Chondrocyte (in vitro differentiated cells): ENCODE measurements at places on chromosomes 5 and 9. TPM values are rescaled to one million over a fixed set of nuclear protein-coding genes. Genes with fewer than 3 reads are reported as not detected.

RLN2 gene
- total RNA-seq, result not detected in 3 replicates

RASGEF1C gene
- not detected in 3 replicates for total RNA-seq

DNAI1 gene
- total RNA-seq, result 0.25 TPM in 1 of 3 replicates, not detected in the others

BTNL3 gene
- total RNA-seq, result not detected in 3 replicates

TRPM3 gene
- total RNA-seq, result not detected in 3 replicates

SH3RF2 gene
- 0.33 to 0.42 TPM (median 0.39 TPM) in 3 replicates for total RNA-seq

RACK1 gene
- total RNA-seq, result 995 to 1,189 TPM (median 1,167 TPM) in 3 replicates

SLC6A18 gene
- total RNA-seq, result not detected in 3 replicates

PDE6A gene
- 0.07 to 0.12 TPM (median 0.08 TPM) in 3 replicates for total RNA-seq

LCN1 gene
- total RNA-seq, result 0.60 TPM in 1 of 3 replicates, not detected in the others

AGXT2 gene
- total RNA-seq, result not detected in 3 replicates

PCDHA3 gene
- 0.19 to 0.28 TPM (median 0.20 TPM) in 3 replicates for total RNA-seq

GCNT4 gene
- 0.65 to 2.6 TPM (median 2.6 TPM) in 3 replicates for total RNA-seq

TSSK1B gene
- 0.10 to 0.36 TPM in 2 of 3 replicates, not detected in the other for total RNA-seq

PPIC gene
- total RNA-seq, result 104 to 125 TPM (median 122 TPM) in 3 replicates

PCDHB9 gene
- total RNA-seq, result 3.1 to 4.8 TPM (median 3.7 TPM) in 3 replicates

CTNND2 gene
- total RNA-seq, result 1.0 to 2.1 TPM (median 1.9 TPM) in 3 replicates

PCDHA2 gene
- total RNA-seq, result 0.75 to 1.2 TPM (median 0.77 TPM) in 3 replicates

IFNA21 gene
- not detected in 3 replicates for total RNA-seq

PCDHA9 gene
- 1.2 to 2.0 TPM (median 1.3 TPM) in 3 replicates for total RNA-seq

NFX1 gene
- total RNA-seq, result 26.8 to 36.6 TPM (median 28.4 TPM) in 3 replicates

FOXD4 gene
- 0.17 to 0.44 TPM (median 0.26 TPM) in 3 replicates for total RNA-seq

PDCD1LG2 gene
- total RNA-seq, result 0.73 to 1.3 TPM (median 1.1 TPM) in 3 replicates

PCDHGA9 gene
- 0.97 to 3.6 TPM (median 1.4 TPM) in 3 replicates for total RNA-seq

SPINK6 gene
- not detected in 3 replicates for total RNA-seq

FCN1 gene
- not detected in 3 replicates for total RNA-seq

HAVCR1 gene
- 0.15 TPM in 1 of 3 replicates, not detected in the others for total RNA-seq

SMIM33 gene
- total RNA-seq, result not detected in 3 replicates

CCDC180 gene
- 5.1 to 8.5 TPM (median 5.4 TPM) in 3 replicates for total RNA-seq
